ENCODE measurements at places on chromosomes 1 and 21.
A peak's percentile ranks its signal among the peaks of the same experiment; 100 is the strongest.

DNA sequence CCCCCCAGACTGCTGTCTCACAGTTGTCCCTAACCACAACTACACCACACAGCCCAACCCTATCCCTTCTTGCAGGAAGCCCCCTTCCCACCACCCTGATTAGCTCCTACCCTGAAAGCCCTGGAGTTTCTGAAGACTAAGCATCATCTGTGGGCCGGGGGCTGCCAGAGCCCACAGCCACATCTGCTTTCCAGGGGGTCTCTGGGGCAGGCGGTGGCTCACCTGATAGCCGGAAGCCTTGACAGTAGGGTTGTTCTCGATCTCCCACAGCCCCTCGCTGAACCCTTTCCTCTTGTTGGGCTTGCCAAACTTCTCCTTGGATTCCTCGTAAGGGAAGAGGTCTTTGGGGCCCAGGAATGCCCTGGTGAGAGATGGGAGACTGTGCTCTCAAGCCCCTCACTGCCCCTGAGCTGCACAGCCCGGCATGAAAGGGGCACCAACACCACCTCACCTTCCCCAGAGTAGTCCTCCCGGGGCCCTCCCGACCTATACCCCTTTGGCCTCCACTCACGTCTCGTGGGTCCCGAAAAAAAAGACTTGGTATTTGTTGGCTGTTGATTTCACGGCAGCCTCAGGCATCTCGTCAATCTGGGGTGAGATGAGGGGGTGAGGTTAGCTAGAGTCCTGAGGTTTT lies 4.0 kb upstream of the MRPL24 start:
- no peak for DNase-seq

- DNase-seq: peak; percentile 21
Observed at GRCh38 chr1:243287123-243287460, 31.3 kb downstream of the SDCCAG8 start.

- no peak for DNase-seq
Observed at GRCh38 chr1:206050655-206051235, 2.2 kb upstream of the RHEX start.

GRCh38 chr1:94940738-94941137 lies 13.8 kb upstream of the CNN3 start:
- DNase-seq: no peak

DNA sequence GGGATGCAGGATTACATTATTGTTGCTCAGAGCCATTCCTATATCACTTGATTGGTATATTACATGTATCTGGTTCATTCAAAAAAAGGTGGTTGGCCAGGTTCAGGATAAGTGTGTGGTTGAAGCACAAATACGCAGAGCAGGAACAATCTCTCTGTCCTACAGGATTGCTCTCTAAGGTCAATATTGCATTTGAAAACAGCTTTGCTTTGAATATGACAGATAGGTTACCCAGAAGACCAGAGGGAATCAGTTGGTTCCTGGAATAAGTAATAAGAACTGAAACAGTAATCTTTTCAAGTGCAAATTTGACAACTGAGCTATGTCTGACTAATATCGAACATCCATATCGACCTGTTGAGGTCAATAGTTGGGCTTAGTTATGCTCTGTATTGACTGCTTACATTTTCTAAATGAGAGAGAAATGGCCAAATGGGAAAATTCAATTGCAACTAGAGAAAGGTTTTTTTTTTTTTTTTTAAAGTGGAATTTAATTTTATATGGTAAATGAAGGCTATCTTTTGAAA lies 176.8 kb downstream of the ATP6V1G3 start:
- DNase-seq: no peak

DNA sequence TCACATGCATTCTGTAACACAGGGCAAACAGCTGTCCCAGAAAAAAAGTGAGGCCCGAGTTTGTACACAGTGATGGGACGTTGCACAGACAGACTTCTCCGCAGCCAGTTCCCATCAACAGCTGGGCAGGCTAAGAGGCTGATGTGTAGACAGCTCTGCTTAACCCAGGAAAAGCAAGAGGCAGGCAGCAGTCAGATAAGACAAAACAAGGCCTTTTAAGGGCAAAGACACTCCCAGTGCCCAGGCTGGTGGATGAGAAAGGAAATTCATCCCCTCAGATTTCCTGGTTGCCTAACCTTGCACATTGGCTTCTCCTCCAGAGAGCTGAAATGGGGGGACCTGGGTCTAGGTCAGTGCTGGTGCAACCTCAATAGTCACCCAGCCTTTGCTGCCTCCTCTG lies 17.2 kb upstream of the PHLDA3 start:
- peak; percentile 94 for DNase-seq

DNA sequence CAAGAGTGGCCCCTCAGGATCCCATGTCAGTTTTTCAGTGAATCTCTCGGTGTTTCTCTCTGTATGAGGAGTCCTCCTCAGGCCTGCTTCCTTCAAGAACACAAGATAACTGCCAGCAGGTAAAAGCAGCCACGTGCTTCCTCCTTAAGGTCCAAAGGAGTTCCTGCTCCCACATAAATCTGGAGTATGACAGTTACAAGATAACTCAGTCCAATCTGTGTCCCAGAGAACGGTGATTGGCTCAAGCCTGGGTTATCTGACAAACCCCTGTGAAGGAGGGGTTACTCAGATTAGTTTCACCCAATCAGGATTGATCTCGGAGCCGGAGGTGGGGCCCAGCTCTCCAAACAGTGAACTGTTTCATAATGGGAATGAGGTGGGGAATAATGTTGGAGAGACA lies 5.8 kb upstream of the ANKRD13C start:
- no peak for DNase-seq

GRCh38 chr1:62111084-62111483 lies 83.6 kb upstream of the L1TD1 start:
- DNase-seq: no peak

All from fibroblast of pulmonary artery (primary cell).